ENCODE measurements at places on chromosomes 11 and 22. TPM values are rescaled to one million over a fixed set of nuclear protein-coding genes. Genes with fewer than 3 reads are reported as not detected.

DNA sequence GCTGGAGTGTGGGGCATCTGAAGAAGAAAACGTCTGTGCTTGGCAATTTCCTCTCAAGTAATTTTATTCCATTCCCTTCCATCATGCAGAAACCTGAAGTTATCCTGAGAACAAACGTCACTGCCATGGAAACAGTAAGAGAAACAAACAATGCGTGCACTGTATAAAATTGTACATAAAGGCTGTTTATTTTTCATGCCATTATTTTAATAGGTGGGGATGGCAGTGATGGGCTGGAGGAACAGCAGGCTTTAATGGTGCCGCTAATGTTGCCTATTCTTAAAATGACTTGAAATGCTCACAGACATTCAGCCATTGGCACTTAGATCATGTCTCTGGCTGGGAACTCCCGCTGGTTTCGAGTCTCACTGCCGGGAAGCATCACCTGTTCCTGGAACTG is 7.5 kb upstream of the SEZ6L start:
- H3K27me3 ChIP-seq = no peaks in the 10 kb centered on the region
- no peaks in the 10 kb centered on the region for H3K36me3 ChIP-seq
- H3K27ac ChIP-seq = no peak overlapping the region
- DNase-seq = no peak
- H3K4me1 ChIP-seq = no peaks in the 10 kb centered on the region

DNA sequence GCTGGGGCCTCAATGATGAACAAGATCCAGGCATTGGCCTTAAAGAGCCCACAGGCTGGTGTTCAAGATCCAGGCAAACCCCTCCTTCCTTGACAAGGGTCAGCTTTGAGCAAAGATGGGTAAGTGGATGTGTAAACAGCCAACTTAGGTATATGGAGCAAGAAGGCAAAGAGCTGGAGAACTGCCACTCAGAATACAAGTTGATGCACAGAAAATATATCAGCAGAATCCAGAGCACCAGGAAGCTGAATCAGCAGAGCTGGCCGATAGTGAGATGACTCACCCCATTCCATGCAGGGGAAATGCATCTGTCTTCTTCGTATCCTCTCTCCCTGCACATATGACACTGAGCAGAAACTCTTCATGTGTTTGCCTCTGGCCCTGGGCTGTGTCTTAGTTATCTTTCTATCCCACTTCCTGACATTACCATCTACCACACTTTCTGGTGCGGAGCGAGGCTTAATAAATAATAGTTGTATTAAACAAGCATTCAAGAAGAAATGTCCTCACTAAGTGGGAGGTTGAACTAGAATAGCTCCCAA is 57.8 kb downstream of the ENDOD1 start:
- peak; percentile 67 for DNase-seq
- no peaks in the 10 kb centered on the region for H3K36me3 ChIP-seq
- no peak overlapping the region for H3K4me3 ChIP-seq
- H3K4me1 ChIP-seq = no peaks in the 10 kb centered on the region
- no peaks in the 10 kb centered on the region for H3K27me3 ChIP-seq

- H3K4me3 ChIP-seq = no peak overlapping the region
- H3K36me3 ChIP-seq = no peaks in the 10 kb centered on the region
- DNase-seq = no peak
- no peak overlapping the region for H3K27ac ChIP-seq
- no peaks in the 10 kb centered on the region for H3K4me1 ChIP-seq
These were observed 36.1 kb upstream of the LRRC32 start for GRCh38 chr11:76706667-76707066.

DNA sequence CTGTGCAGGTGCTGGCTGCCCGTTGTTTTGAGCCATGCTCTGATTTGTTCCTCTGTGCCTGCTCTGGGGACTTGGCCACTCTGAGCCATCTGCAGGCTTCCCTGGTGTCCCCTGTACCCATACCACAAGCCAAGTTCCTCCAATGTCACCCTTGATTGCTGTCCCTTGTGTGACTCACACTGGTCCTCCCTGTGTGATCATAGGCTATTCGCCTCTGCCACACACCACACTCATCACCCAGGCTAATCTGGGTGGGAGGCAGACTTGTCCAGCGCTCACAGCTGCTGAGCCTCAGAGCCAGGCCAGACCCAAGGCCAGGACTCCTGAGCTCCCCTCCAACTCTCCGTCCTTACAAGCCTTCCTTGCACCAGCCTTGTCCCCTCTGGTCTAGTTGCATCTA is 31.7 kb downstream of the IGF2 start:
- DNase-seq = no peak
- no peaks in the 10 kb centered on the region for H3K27me3 ChIP-seq
- H3K36me3 ChIP-seq = no peaks in the 10 kb centered on the region

Gene ENTHD1
- total RNA-seq = not detected

Gene CBLIF
- total RNA-seq = not detected

DNA sequence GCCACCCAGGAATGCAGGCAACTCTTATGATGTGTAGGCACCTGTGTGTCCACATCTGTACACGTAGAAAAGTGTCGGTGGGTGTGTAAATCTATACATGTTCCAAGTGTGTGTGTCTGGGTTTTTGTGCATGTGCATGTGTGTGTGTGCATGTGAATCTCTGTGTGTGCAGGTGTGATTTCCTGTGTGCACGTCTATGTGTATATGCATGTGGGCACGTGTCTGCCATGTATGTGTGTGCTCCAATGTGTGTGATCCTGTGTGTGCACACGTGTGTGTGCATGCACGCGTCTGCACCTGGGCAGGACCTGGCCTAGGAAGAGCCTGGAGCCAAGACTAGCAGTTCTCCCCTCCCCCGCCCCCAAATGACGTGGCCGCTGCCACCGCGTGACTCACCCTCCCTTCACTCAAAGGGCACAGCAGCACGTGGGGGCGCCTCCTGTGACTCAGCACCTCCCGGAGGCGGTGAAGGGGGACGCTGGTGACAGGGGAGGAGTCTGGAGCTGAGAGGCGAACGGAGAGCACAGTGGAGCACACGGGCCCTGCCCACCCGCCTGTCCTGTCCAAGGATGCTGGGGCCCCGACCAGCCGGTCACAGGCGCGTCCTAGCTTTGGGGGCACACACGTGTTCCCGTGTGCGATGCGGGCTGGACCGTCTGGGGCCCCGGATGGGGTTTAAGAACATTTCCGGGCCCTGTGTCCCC is 10.1 kb downstream of the PIM3 start:
- peaks cover 56% of the 10 kb centered on the region for H3K4me1 ChIP-seq
- H3K36me3 ChIP-seq = no peaks in the 10 kb centered on the region

- no peaks in the 10 kb centered on the region for H3K4me1 ChIP-seq
- H3K27me3 ChIP-seq = no peaks in the 10 kb centered on the region
- H3K27ac ChIP-seq = no peak overlapping the region
- no peak for DNase-seq
These were observed 65.1 kb downstream of the SCUBE1 start for GRCh38 chr22:43277987-43278601.

DNA sequence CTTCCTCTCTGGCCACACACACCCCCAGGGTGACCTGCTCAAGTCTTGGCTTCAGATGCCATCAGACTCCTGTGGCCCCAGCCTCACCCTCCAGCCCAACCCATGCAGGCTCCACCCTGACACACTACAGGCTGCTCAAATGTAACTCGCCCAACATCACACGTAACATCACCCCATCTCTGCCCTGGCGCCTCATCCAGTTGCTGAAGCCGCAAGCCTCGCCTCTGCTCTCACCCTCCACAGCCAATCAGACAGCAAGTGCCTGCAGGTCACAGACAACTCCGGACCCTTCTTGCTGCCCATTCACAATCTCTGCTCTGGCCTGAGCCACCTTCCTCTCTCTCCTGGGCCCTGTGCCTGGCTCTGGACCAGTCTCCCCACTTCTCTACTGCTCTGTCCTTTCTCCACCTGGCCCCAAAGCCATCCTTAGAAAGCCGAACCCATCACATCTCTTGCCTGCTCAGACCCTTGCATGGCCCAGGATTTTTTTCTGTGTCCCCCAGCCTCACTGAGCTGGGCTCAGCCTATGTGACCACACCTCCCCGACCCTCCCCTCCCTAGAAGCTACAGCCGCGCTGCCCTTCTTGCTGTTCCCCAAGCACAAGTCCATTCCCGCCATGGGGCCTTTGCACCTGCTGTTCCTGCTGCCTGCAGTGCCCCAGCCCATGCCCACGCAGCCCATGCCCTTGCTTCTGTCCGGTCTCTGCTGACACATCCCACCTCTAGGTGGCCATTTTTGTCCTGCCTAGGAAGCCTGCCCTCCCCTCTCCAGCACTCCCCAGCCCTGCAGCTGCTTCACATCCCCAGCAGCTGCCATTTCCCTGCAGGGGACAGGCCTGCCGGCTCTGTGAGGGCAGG is 333.9 kb downstream of the CTTN start:
- no peaks in the 10 kb centered on the region for H3K4me1 ChIP-seq
- H3K27me3 ChIP-seq = no peaks in the 10 kb centered on the region
- H3K27ac ChIP-seq = no peak overlapping the region
- H3K4me3 ChIP-seq = no peak overlapping the region
- DNase-seq = no peak

DNA sequence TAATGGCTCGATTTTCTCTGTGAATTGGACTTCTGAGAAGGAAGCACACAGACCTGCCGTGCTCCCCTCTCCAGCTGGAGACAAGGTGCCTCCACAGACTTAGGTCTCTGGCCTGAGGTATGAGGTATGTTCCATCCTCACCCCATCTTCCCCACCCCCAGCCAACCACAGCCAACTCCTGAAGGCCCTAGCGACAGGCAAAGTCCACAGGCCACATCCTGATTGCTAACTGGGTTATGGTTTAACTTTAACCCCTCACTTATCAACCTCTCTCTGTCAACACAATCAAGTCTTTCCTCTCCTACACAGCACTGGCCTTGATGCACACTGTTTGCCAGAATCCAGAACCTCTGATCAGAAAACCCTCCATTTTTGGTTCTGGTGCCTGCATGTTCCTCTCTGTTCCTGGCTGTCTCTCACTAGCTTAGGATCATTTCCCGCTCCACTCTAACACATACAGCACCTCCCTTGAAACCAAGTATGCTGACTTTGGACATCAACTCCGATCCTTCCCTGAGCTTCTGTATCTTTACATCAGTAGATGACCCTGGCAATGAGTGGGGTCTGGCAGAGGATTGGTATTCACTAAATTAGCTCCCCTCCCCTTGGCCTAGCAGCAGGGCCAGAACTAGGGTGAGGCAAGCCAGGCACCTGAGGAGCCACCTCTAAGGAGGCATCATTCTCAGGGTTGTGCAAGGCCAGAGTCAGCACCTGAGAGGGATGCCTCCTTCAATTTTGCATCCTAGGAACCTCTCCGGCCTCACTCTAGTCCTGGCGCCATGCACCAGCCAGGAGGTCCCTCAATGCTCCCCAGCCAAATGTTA is 22.0 kb downstream of the JAML start:
- H3K27me3 ChIP-seq = no peaks in the 10 kb centered on the region

GRCh38 chr11:45655347-45655756 is 10.1 kb downstream of the CHST1 start:
- no peaks in the 10 kb centered on the region for H3K36me3 ChIP-seq
- no peak overlapping the region for H3K4me3 ChIP-seq
- no peak overlapping the region for H3K27ac ChIP-seq
- peak; percentile 82 for DNase-seq

DNA sequence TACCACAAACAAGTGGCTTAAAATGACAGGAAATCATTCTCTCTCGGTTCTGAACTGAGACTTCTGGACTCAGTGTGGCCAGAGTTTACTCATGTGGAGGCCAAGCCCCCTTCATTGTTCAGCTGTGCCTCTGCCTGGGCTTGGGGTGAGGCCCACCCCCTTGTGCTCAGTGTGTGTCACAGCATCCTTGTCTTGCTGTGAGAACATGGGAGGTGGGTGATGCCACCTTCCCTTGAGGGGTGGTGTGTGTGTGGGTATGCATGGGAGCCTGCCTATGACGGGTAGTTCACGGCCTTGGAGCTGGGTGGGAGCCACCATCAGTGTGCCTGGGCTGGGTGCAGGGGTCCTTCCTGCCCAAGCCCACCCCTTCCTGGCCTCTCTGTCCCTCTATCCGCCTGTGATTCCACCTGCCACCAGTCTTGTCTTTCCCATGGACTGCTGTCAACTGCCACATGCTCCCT is 101.7 kb downstream of the MORC2 start:
- no peaks in the 10 kb centered on the region for H3K36me3 ChIP-seq
- no peaks in the 10 kb centered on the region for H3K4me1 ChIP-seq
- H3K4me3 ChIP-seq = no peak overlapping the region
- no peak for DNase-seq
- no peak overlapping the region for H3K27ac ChIP-seq

Gene ADAMTS8
- total RNA-seq = not detected

Gene GGTLC3
- not detected for total RNA-seq

Gene TYR
- not detected for total RNA-seq

Gene CD248
- total RNA-seq = 44.6 TPM

DNA sequence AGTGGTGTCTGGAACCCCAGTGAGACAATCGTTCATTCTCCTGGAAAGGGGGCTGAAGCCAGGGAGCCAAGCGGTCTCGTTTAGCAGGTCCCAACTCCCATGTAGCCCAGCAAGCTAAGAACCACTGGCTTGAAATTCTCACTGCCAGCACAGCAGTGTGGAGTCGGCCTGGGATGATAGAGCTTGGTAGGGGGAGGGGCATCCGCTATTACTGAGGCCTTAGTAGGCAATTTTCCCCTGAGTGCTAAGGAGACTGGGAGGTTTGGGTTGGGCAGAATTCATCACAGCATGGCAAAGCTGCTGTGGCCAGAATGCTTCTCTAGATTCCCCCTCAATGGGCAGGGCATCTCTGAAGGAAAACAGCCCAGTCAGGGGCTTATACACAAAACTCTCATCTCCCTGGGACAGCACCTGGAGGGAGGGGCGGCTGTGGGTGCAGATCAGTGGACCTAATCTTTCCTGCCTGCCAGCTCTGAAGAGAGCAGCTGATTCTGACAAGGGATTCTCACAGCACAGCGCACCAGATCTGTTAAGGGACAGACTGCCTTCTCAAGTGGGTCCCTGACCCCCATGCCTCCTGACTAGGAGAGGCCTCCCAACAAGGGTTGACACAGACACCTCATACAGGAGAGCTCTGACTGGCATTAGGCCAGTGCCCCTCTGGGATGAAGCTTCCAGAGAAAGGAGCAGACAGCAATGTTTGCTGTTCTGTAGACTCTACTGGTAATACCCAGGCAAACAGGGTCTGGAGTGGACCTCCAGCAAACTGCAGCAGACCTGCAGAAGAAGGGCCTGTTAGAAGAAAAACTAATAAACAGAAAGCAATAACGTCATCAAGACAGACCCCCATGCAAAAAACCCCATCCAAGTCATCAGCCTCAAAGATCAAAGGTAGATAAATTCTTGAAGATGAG is 14.8 kb downstream of the OR52M1 start:
- H3K27ac ChIP-seq = no peak overlapping the region
- no peaks in the 10 kb centered on the region for H3K27me3 ChIP-seq
- no peaks in the 10 kb centered on the region for H3K4me1 ChIP-seq
- no peaks in the 10 kb centered on the region for H3K36me3 ChIP-seq
- no peak for DNase-seq

GRCh38 chr22:29647954-29648737 is 44.7 kb downstream of the NF2 start:
- H3K4me1 ChIP-seq = no peaks in the 10 kb centered on the region
- no peak overlapping the region for H3K4me3 ChIP-seq
- H3K27ac ChIP-seq = no peak overlapping the region
- DNase-seq = no peak

GRCh38 chr11:122649116-122649515 is 6.4 kb upstream of the UBASH3B start:
- H3K27ac ChIP-seq = no peak overlapping the region
- H3K27me3 ChIP-seq = no peaks in the 10 kb centered on the region
- no peak for DNase-seq
- no peaks in the 10 kb centered on the region for H3K4me1 ChIP-seq

All from Peyer's patch (tissue), 4 donors.